ENCODE measurements at places on chromosomes 16 and 17.

- DNase-seq: no peak
Measured at GRCh38 chr17:4449736-4450135, 16.0 kb downstream of the SPNS3 start.

DNA sequence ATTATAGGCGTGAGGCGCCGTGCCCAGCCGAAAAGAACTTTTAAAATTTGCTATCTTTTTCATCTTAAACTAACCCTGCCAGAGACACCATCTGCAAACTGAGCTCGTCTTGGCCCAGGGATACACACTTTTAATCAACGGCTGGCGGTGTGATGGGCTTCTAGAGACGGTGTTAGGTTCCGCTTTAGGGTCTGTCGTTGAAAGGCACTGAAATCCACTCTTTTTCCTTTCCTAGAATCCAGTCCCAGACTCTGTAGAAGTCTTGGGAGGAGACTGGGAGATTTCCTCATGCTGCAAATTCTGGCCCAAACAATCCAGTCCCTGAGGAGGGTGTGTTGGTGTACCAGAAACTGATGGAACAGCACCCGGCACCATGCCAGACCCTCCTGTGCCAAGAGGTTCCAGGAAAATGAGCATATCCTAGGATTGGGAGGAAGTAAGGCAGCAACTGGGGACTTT, 52.0 kb upstream of the TEX2 start:
- DNase-seq: no peak

DNA sequence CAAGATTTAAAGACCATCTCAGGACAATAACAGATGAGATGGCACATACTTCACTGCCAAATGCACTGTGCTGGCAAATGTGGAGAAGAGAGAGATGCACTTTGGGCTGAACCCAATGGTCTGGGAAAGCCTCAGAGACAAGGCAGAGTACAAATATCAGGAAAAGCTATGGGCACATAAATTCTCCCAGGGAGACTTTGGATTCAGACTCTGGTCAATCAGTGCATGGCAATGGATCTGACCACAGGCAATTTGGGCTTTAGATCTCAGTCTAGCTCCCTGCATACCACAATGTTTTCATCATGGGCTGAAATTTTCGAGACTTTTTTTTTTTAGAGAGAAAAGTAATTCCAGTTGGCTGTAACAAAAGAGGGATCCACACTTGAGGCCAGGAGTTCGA, 20.0 kb upstream of the XPO6 start:
- no peak for DNase-seq

DNA sequence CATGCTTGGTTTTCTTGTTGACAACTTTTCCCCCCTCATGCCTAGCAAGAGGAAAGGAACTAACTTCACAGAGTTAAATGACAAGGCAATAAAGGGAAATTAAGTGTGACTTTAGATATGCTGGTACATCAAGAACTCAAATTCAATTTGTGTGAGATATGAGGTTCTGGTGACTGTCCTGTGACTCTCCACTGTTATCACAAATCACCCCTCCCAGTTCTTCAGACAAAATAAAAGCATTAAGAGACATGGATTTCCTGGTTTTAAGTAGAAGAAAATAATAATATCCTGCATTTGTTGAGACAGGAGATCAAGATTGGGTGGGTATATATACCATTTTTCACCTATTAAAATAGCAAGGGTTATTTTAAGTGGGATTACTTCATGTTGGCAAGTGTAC, 46.2 kb downstream of the SNTB2 start:
- no peak for DNase-seq
